Activated T-cell treated with anti-CD3 and anti-CD28 coated beads, Interleukin-2, amount 50 U/mL, for 72 hours (primary cell): ENCODE measurements at places on chromosomes 1 and 21. TPM values are rescaled to one million over a fixed set of nuclear protein-coding genes. Genes with fewer than 3 reads are reported as not detected.

DNA sequence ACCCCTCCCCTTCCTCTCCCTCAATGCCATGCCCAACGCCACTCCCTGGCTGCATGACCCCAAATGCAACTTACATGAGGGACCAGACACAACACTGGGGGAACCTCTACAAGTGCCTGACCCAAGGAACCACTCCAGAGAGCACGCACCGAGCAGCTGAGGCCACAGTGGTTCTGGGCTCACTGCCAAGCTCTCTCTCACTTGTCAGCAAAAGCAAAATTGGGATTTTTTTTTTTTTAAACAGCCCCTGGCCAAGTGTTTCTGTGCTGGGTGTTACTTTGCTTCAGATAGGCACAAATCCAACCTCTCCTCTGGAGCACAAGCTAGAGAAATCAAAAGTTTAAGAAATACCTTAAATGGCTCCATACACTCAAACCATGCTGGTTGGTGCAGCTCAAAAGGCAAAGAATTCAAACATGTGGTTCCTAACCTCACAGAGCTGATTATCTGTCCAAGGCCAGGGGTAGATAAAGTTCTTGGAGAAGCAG lies 363.0 kb downstream of the SETD4 start:
- DNase-seq: peak; percentile 1

DNA sequence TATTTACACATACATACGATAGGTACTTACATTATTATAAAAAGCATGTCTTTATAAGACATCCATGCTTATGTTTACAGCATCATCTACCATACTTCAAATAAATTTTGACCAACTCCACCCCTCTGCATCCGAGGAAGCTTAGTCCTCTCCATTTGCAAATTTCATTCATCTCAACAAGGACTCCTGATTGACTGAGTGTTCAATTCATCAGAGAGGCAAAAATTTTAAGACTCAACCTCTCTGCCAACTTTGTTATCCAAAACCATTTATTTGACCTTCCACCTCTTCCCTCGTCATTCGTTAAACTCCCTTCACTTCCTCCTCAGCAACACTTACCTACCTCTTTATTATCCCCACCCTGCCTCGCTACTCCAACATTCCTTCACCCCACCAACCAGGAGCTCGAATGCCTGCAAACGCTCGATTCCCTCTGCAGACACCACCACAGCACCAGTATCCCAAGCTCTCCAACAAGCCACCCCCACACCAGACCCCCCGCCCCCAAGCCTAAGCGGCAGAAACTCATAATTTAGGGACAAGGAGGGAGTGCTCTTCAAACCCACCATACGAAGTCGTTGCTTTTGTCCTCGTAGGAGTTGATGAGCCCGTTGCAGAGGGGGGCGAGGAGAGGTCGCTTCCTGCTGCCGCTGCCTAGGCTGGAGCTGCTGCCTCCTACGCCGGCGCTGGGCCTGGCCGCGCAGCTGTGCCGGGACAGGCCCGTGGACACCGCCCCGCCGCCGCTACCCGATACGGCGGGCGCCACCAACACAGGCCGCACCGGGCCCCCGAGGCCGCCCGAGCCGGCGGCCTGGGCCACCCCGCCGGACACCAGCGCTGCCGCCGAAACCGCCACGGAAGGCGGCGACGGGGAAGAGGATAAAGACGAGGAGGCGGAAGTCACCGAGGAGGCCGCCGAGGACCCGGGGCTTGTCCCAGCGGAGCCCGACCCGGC lies 803 bp downstream of the COP1 start:
- DNase-seq: peak; percentile 48

GRCh38 chr1:213692321-213692720 lies 295.5 kb upstream of the PROX1 start:
- DNase-seq: no peak

DNA sequence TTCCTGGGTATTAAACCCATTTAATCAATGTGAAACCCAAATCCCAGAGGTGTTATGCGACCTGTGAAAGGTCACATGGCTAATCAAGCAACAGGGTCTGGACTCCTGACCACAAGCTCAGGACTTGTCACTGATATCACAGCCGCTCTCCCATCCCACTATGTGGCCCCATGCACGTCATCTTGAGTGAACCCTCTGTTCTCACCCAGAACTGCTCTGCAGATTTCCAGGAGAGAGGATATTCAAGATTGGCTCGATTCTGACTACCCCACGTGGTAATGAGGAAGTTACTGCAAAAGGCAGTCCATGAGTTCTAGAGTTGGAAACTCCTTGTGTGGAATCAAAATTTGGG lies 173.5 kb upstream of the ETV3 start:
- no peak for DNase-seq

DNA sequence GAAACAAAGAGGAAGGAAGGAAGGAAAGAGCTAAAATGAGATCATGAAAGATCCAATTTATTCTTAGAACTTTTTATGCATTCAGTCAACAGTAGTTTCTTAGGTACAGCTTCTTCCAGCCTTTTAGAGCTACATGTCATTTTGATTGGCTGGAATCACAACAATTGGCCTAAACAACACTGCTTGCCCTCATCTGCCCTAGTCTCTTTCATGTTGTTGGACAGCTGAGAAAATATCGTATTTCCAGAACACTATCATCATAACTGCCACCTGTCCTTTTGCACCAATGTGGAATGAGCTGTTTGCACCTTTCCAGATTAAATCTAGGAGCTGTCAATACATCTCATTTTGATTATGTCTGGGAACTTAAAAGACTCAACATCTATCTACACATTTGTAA lies 161.7 kb downstream of the TGFBR3 start:
- no peak for DNase-seq

DNA sequence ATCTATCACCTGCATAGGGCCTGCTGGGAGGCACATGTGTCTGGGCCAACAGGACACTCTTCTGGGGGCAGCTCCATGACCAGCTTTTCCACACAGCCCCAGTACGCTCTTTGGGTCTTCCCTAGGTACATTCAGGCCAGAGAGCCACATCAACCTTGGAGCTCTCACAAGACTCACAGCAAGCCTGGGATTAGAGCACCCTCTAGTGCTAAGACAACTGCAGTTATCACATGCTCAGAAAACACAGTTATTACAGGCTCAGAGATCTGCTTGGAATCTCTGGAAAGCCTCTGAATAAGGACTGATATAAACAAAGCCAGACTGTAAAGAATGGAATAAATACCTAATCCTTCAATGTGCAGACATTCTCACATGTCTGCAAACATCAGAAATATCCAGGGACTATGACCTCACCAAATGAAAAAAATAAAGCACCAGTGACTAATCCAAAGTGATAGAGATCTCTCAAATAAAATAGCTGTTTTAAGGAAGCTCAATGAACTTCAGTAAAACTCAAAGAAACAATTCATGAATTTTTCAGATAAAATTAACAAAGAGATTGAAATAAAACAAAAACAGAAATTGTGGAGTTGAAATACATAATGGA lies 563.9 kb upstream of the NR5A2 start:
- DNase-seq: peak; percentile 28

DNA sequence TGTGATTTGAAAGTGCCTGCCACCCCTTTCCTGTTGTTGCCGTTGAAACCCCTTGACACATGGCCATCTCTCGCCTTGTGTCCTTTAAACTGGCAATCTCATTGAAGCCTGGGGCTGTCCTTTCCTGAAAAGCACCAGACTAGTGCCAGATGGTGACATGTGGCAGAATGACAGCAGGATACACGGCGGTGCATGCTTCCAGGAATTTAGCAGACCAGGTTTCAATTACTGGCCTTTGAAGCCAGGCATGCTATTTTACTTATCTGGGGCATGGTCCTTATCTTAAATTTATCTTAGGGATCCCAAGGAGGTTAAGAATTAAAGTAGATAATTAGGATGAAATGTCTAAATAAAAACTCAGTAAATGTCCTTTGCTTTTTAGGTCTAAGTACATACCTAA lies 15.2 kb downstream of the PLPPR4 start:
- no peak for DNase-seq

DNA sequence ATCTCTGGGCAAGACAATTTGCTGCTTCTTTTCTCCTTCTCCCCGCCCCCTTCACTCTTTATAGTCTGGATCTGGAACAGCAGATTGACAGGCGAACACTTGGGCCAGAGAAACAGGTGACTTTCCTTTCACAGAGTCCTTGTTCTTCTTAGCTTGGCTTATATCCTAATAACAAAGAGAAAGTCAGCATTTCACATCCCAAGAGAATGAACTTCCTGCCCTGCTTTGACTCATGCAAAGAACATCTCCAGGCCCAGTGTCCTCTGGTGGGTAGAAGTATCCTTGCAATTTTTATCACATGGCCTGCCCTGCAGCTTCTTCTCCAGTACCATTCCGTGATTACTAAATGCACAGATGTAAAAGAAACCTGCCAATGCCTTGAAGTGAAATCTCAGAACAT lies 764.4 kb downstream of the ADGRL2 start:
- no peak for DNase-seq

DNA sequence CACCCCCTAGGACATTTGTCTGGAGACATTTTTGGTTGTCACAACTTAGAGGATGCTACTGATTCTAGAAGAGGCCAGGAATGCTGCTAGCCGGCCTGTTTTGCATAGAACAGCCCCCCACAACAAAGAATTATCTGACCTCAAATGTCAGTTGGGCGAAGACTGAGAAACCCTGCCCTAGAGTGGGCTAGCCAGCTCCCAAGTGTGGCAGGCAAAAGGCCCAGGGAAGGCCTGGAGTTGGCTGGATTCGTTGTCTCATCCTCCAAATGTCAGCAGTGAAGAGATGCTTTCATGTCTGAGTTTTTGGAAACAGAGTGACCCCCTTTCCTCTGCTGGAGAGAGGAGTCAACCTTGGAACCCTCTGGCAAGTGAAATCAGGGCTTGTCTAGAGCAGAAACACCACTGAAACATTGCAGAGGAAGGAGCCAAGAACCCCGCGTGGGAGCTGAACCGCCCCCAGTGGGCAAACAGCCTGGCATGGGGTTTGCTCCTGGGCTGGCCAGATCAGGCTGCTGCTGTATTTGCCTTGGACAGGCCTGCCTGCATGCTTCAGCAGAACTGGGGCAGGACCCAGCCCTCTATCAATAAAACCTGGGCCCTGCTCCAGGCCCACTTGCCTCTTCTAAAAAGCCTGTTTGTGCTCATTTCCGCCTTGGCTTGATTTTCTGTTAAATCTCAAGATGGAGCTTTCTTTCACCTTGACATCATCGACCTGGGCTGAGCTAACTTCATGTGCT lies 32.9 kb downstream of the RASSF5 start:
- DNase-seq: no peak

DNA sequence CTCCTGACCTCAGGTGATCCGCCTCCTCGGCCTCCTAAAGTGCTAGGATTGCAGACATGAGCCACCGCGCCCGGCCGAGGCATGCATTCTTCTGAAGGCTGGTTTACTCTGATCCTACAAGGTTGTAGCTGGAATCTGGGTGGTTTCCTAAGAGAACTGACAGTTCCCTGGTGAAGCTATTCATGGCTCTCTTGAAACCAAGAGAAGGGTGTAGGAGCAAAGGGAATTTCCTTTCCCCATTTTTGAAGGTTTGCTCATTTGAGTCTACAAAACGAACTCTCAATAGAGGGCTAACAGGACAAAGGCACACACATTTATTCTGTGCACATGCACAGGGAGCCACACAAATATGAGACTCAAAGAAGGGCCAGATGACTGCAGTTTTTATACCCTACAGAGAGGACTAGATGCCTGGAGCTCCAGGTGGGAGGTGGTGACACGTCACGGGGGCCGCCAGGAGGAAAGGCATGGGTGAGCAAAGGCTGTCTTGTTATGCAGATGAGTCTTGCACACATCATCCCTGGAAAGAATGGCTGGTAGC lies 49.5 kb upstream of the ERRFI1 start:
- DNase-seq: no peak

GRCh38 chr21:25862596-25862995 lies 127.8 kb downstream of the GABPA start:
- DNase-seq: peak; percentile 27

GRCh38 chr21:37565530-37566223 lies 199.1 kb downstream of the DYRK1A start:
- DNase-seq: no peak

- DNase-seq: no peak
Observed at GRCh38 chr1:3774946-3775489, 2.5 kb downstream of the SMIM1 start.

- no peak for DNase-seq
Observed at GRCh38 chr1:244375051-244375450, 76.7 kb downstream of the ADSS2 start.

DNA sequence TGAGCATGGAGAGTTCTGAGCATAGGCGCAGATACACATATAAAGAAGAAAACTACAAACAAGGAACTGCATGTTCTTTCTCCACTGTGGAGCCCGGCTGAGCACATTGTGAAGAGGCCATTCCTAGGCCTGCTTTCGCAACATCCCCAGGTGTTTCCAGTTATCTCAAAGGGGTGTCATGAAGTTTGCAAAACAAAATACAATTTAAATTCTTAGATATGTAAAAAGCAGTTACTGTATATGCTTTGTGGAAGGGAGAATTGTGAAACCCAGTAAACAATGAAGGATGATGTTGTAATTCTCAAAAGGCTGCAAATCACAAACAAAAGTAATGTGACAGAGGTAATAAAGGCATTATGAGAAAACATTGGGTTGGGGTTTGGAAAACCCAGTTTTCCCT lies 98.6 kb upstream of the ZNF644 start:
- DNase-seq: no peak

DNA sequence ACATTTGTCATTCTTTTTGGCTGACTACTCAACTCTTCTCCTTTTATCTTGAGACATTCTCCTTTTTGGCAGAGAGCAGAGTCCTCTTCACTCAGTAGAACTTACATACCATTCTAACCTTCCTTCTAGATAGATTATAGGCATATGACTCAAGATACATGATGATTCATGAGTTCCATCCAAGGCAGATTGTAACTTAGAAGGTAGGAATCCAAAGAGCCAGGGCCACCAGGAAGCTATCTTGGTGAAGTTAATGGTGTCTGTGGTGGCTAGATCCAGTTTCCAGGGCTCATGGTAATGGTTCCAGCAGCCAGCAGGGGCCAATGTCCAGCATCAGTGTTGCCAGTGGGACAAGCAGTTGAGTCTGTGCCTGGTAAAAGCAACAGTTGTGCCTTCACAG lies 76.1 kb upstream of the KIAA0040 start:
- no peak for DNase-seq

DNA sequence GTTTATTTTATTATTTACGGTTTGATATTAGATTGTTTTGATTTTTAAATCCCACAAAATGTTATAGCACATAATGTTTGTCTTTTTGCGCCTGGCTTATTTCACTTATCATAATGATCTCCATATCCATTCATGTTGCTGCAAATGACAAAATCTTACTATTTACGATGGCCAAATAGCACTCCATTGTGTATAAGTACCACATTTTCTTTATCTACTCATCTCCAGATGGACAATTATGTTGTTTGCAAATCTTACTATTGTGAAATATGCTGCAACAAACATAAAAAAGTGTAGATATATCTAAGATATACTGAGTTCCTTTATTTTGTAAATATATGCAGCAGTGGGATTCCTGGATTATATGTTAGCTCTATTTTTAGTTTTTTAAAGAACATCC lies 1568.3 kb downstream of the AMY1C start:
- no peak for DNase-seq

The MAP3K21 gene
- total RNA-seq: 2.7 TPM

The CBR3 gene
- 19.2 TPM for total RNA-seq

The NHLH2 gene
- total RNA-seq: not detected

The KLHDC8A gene
- total RNA-seq: not detected

The RGS4 gene
- total RNA-seq: not detected

The SLAMF9 gene
- total RNA-seq: not detected

The PTPN22 gene
- total RNA-seq: 59.8 TPM

The OR2T2 gene
- total RNA-seq: not detected

The FAM76A gene
- 15.3 TPM for total RNA-seq

The C1orf226 gene
- total RNA-seq: 0.19 TPM

The TACSTD2 gene
- not detected for total RNA-seq
